ENCODE measurements at places on chromosomes 2 and 18.
A peak's percentile ranks its signal among the peaks of the same experiment; 100 is the strongest.

DNA sequence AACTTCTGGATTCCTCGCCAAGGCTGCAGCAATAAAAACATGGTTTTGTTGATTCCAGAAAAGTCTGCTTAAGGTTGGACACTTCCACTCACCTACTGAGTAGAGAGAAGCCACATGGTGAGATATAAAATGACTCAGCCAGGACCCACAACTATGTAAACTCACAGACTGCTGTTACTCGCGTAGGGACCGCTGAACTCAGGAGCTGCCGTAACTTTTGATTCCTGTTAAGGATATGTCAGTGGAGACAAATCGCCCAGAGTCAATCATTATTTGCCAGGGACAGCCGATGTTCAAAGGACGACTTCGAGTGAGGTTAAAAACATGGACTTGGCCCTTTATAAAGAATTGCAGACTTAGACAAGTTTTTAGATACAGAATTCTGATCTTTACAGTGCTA lies 25.6 kb downstream of the CYB5A start:
- DNase-seq, result no peak

GRCh38 chr18:35172009-35172408 lies 68.8 kb upstream of the ZNF397 start:
- DNase-seq, result no peak

GRCh38 chr2:192230889-192231453 lies 36.2 kb upstream of the TMEFF2 start:
- no peak for DNase-seq

- DNase-seq, result no peak
These were observed 90.5 kb upstream of the TMEM247 start for GRCh38 chr2:46388881-46389280.

- DNase-seq, result no peak
These were observed 73.2 kb downstream of the WDSUB1 start for GRCh38 chr2:159213296-159213695.

GRCh38 chr2:65129286-65129825 lies 550 bp downstream of the RAB1A start:
- no peak for DNase-seq

- no peak for DNase-seq
These were observed 67.8 kb downstream of the ASB1 start for GRCh38 chr2:238494573-238494961.

- DNase-seq, result peak; percentile 96
These were observed 352.6 kb downstream of the SS18 start for GRCh38 chr18:25737710-25738311.

DNA sequence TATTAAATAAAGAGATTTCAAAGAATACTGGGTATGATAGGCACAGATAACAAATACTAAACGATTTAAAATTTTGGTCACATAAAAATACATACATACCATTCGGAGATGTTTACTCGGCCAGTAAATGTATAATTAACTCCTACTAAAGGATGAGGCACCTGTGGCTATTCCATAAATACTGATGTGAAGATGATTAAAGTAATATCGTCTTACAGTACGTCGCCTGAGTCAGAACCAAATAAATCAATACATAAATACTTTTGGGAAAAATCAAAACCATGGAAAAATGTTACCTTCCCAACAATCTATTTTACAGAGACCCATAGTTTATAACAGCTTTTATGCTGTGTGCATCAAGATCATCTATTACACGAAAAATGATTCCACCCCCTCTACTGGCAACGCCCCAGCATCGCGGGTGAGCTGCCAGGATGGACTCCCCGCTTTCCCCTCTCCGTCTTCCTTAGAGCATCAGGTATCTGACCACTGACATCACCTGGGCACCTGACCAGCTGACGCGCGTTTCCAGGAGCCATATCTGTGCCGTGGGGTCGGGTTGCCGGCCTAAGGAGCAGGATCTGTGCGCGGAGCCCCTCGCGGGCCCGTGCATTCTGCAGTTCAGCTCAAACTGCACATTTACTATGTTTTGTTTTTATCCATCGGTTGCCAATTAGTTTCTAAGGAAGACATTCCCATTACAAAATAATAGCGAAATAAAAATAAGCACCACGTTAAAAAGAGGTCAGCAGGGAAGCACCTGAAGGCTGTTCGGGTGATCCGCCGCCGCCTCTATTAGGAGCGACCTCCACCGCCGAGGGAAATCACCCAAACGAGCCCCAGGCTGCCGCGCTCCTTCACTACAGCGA lies 901 bp downstream of the ICA1L start:
- DNase-seq, result peak; percentile 20

DNA sequence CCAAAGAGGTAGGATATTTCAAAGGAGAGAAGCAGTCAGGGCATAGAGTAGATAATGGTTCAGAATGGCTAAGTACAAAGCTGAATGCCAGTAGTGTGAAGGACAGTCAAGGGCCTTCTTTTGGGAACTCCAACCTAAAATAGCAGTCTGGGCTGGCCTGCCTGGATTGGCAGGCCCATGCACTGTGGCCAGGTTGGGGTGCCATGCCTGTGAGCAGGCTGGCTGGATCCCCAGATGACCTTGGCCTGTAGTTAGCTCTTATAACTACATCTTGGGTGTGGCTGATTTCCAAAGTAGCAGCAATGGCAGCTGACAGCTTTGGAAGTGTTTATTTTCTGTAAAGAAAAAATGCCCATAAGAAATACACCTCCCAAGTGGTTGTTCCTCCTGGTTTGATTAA lies 51.5 kb upstream of the ITGB6 start:
- no peak for DNase-seq
